Ureter (tissue), 1 donor: ENCODE measurements at places on chromosomes 13 and 19. TPM values are rescaled to one million over a fixed set of nuclear protein-coding genes. Genes with fewer than 3 reads are reported as not detected.

DNA sequence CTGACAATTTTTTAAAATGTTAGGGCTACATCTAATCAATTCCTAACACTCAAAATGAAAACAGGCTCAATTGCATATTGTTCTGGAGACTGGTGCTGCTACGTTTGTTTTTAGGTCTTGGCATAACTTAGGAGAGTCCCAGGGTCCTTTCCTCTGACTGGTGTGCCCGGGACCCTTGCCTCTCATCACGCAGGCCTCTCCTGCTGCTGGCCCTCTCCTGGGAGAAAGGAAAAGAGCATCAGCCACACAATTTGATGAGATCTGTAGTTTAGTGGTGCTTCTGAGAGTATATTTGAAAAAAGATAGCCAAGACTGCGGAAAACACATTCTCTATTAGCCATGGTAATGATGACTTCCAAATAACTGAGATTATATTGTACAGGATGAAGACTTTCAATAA is 380.0 kb downstream of the KLF12 start:
- no peak for DNase-seq

GRCh38 chr13:74530011-74530410 is 395.8 kb upstream of the KLF12 start:
- no peak for DNase-seq

The FGF14 gene
- 0.68 TPM for total RNA-seq

The C1QTNF9 gene
- 0.26 TPM for total RNA-seq

The SMIM44 gene
- not detected for total RNA-seq
